ENCODE measurements at places on chromosomes 16 and 17. TPM values are rescaled to one million over a fixed set of nuclear protein-coding genes. Genes with fewer than 3 reads are reported as not detected.

DNA sequence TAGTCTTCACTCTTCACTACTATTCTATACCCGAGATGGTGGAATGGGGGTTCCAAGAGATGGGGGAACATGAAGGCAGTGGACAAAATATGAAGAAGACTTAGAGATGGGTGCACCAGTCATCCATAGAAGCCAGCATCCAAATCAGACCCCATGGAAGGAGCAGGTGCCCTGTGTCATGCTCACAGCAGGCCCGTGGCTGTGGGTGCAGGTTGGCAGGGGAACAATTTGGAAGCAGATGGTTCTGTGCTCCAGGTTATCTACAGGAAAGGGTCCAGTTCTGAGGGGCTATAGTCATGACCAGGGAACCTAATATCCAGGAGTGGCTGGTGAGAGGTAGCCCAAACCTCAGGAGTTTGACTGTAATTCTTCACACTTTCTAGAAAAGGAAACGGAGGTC, 9.6 kb upstream of the LPCAT2 start:
- DNase-seq, result no peak

DNA sequence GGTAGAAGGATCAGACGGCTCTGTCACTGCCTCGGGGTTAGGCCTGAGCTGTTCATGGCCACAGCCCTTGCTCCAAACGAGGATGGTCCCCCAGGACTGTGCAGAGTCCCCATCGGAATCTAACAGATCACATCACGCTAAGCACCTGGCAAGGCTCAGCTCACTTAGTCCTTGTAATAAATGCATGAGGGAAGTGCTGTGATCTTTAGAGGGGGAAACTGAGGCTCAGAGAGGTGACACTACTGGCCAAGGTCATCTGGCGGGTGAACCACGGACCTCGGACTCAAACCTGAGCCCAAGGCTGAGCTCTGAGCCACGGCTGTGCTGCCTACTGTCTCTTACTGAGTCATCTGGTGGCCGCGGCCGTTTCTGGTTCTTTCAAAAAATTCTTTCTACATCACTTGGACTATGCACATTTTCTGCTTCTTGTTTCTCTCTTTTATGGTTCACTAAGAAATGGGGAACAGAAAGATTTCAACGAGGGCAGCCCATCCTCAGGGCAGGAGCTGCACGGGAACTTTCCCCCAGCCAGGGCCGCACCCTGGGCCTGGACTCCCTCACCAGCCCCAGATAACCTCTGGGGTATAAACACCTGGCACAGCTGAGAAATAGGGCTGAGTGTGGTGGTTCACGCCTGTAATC, 55.6 kb downstream of the COTL1 start:
- no peak for DNase-seq

GRCh38 chr16:52709306-52709705, 162.4 kb upstream of the TOX3 start:
- DNase-seq, result no peak

DNA sequence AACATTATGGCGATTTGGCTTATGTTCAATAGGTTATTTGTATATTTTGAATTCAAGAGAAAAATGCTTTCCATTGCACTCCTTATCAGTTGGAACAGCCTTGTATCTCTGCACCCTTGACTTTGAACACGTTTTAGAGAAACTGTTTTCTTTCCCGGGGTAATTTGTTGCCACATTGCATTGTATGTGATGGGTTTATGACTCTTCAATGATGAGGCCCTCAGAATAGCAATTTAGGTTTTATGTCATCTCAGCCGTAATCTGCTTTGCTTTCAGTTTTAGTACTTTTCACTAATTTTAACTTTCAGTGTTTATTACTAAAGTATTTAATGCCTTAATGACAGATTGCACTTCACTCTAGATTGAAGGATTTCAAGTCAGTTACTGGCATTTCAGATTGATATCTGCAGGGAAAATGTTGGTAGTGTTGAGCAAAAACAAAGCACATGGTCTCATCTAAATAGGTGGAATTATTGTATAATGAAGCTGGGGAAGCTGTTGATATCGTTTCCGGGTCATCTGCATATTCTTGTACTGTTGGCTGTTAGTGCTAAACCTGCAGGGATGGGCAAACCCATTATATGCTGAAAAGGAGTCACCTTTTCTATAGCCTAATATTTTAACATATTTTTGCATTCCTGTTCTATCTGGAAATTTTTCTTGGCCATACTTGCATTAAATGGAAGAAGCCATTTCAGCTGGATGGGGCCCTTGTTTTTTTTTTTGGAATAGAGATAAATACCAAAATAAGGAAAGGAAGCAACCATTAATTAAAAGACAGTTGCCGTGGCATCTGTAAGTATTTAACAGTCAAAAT, 2.0 kb downstream of the LUC7L3 start:
- DNase-seq, result no peak

- DNase-seq, result no peak
These were observed 26.7 kb downstream of the CYB5B start for GRCh38 chr16:69451166-69451565.

- no peak for DNase-seq
These were observed 23.6 kb downstream of the TNS4 start for GRCh38 chr17:40477796-40478195.

GRCh38 chr17:51908841-51909537, 249.5 kb downstream of the CA10 start:
- no peak for DNase-seq

DNA sequence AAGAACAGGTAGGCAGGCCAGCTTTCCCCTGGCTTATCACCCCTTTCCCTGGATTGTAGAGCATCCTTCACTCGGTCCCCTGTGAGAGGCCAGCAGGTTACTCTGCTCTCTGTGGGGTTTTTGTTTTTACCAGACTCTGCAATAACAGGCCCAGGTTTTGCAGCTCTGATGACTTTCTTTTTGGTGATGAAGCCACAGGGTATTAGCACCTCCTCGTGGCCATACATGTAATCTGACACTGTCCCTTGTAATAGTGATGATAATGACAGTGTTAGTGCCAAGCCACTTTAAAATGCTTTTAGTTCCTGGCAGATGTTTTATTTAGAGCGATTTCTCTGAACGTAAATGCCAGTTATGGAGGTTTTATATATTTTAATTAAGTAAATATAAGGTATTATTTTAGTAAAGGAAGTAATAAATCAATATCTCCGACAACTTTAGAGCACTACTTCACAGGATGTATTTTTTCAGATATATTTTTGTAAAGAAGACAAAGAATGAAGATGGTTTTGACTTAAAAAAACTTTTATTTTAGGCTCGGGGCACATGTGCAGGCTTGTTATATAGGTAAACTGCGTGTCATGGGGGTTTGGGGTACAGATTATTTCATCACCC, 38.0 kb upstream of the CPHXL start:
- peak; percentile 73 for DNase-seq

MAP2K3 gene
- total RNA-seq, result 17.5 TPM

KRTAP4-3 gene
- not detected for total RNA-seq

PYY gene
- not detected for total RNA-seq

RABEP2 gene
- total RNA-seq, result 51.8 TPM

All from testis (tissue), 5 donors.